Fibroblast of lung (primary cell): ENCODE measurements at places on chromosomes 12 and 14.
A peak's percentile ranks its signal among the peaks of the same experiment; 100 is the strongest.

DNA sequence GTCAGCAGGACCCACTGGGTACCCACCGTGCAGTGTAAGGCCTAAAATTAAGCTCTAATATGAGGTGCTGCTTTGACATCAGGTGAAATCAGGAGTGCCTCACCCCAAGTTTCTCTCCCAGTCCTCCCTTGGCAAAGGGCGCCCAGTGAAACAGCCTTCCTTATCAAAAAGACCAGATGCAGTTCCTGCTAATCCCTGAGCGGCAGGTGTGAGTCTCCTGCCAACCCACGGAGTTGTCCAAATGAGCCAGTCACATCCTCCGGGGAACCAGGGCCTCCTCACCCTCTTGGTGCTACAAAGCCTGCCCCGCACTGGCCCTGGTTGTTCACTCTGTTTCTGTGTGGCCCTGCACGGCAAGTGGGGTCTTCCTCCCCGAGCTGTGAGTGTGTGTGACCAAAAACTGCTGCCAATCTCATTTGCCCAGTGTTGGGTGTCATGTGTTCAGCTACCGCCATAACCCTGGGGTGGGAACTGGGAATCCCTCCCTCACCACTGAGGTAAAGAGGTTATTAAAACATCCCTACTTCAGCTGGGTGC lies 20.2 kb upstream of the P2RX4 start:
- H3K4me3 ChIP-seq = no peak overlapping the region
- peaks cover 18% of the 10 kb centered on the region for H3K4me1 ChIP-seq
- peak overlapping the region; percentile 55 for H3K27ac ChIP-seq
- DNase-seq = no peak
- H3K36me3 ChIP-seq = no peaks in the 10 kb centered on the region

DNA sequence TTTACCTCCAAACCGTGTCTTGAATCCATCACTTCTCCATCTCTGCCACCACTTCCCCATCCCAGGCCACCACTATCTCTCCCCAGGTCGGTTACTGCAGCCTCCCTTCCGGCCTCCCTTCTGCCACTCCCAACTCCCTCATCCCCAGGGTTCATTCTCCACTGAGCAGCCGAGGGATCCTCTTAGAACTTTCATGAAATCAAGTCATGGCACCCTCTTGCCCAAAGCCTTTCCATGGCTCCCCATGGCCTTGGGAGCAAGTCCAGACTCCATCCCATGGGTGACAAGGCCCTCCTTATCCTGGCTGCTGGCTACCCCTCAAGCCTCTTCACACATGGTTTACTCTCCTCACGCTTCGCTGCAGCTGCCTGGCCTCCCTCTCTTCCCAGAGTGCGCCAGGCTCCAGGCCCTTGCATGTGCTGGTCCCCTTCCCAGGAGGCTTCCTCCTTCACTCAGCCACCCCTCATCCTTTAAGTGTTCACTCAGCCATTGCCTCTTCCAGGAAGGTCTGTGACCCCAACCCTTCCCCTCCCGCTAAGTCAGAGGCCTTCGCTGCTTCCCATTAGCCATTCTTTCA lies 17.9 kb upstream of the SH2B3 start:
- H3K4me1 ChIP-seq = no peaks in the 10 kb centered on the region
- no peaks in the 10 kb centered on the region for H3K36me3 ChIP-seq
- no peak for DNase-seq
- H3K4me3 ChIP-seq = no peak overlapping the region
- H3K27me3 ChIP-seq = peaks cover 2% of the 10 kb centered on the region

DNA sequence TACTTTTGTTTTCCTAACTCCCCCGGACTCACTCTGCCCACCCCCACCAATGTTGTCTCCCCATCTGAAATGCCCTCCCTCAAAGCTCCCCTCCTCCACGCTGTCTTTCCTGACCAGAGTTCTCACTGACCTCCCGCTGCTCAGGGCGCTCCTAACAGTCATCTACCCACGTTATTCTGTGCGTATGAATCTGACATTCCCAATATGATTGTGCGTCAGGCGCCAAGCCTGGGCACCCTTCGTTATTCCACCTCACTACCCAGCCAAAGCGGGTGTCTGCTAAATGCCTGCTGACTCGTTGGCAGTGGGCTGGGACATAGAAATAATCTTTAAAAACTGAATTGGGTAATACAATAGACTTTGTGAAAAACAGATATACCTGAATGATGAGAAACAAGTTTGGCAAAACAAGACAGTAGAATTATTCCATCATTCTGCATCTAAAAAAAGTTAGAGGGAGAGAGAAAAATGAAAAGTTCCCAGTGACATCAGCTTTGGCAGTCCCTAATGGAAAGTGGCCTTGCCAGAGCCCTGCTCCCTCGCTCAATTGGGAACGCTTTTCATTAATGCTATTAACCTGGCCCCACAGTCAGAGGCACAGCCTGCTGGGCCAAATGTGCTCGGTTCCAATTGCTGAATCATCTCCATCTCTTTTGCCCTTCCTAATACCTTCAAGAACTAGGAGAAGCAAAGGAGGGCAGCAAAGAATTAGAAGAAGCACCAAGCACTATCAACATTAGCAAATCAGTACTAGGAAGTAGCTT lies 74.0 kb upstream of the PLXNC1 start:
- H3K4me1 ChIP-seq = no peaks in the 10 kb centered on the region
- no peak overlapping the region for H3K27ac ChIP-seq
- H3K27me3 ChIP-seq = no peaks in the 10 kb centered on the region
- no peaks in the 10 kb centered on the region for H3K36me3 ChIP-seq
- no peak overlapping the region for H3K4me3 ChIP-seq

GRCh38 chr12:18496156-18496555 lies 234.8 kb downstream of the PIK3C2G start:
- H3K4me1 ChIP-seq = peaks cover 7% of the 10 kb centered on the region
- H3K36me3 ChIP-seq = no peaks in the 10 kb centered on the region
- H3K4me3 ChIP-seq = no peak overlapping the region
- no peak overlapping the region for H3K27ac ChIP-seq
- H3K27me3 ChIP-seq = no peaks in the 10 kb centered on the region

- H3K27me3 ChIP-seq = no peaks in the 10 kb centered on the region
- no peaks in the 10 kb centered on the region for H3K36me3 ChIP-seq
- DNase-seq = peak; percentile 64
- H3K4me3 ChIP-seq = no peak overlapping the region
- H3K27ac ChIP-seq = no peak overlapping the region
- H3K4me1 ChIP-seq = no peaks in the 10 kb centered on the region
Observed at GRCh38 chr12:89874146-89874545, 165.5 kb upstream of the ATP2B1 start.

- no peaks in the 10 kb centered on the region for H3K27me3 ChIP-seq
- H3K4me3 ChIP-seq = no peak overlapping the region
- H3K4me1 ChIP-seq = peaks cover 2% of the 10 kb centered on the region
- no peak overlapping the region for H3K27ac ChIP-seq
- H3K36me3 ChIP-seq = no peaks in the 10 kb centered on the region
Observed at GRCh38 chr12:104858611-104859543, 99.2 kb downstream of the SLC41A2 start.

DNA sequence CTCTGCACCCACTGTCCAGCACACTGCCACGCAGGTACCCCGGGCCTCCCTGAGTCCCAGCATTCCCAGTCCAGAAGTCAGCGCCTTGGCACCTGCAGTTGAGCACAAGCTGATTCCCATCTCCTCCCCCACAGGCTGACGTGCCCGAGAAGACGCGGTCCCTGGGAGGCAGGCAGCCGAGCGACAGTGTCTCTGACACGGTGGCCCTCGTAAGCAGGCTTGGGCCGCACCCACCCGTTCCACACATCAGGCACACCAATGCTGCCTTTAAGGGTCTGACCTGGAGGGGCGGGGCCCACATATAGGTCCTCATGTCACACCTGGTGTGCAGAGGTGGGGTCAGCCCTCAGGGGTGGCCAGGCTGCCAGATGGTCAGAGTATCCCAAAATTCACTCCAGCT lies 18.4 kb upstream of the TEX22 start:
- H3K27me3 ChIP-seq = no peaks in the 10 kb centered on the region
- DNase-seq = no peak
- H3K27ac ChIP-seq = no peak overlapping the region
- H3K36me3 ChIP-seq = peaks cover 3% of the 10 kb centered on the region
- no peak overlapping the region for H3K4me3 ChIP-seq

DNA sequence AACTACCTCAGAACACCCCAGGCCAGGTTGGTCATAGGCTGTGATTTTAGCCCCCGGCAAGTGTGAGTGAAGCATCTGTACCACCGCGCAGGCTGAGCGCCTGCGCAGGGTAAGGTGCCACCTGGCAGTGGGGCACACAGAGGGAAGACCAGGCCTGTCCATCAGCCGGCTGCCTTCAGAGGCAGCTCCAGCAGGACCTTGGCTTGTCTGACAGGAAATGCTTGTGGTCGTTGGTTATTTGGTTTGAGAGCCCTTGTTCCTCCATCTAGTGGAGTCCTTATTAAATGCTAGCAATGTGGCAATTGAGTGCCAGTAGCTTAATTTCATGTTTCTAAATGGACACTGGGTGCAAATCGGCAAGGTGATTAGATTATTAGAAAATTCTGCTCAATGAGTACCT lies 27.5 kb downstream of the SLC25A29 start:
- peaks cover 4% of the 10 kb centered on the region for H3K4me1 ChIP-seq
- no peak overlapping the region for H3K27ac ChIP-seq
- DNase-seq = peak; percentile 60
- no peaks in the 10 kb centered on the region for H3K36me3 ChIP-seq

DNA sequence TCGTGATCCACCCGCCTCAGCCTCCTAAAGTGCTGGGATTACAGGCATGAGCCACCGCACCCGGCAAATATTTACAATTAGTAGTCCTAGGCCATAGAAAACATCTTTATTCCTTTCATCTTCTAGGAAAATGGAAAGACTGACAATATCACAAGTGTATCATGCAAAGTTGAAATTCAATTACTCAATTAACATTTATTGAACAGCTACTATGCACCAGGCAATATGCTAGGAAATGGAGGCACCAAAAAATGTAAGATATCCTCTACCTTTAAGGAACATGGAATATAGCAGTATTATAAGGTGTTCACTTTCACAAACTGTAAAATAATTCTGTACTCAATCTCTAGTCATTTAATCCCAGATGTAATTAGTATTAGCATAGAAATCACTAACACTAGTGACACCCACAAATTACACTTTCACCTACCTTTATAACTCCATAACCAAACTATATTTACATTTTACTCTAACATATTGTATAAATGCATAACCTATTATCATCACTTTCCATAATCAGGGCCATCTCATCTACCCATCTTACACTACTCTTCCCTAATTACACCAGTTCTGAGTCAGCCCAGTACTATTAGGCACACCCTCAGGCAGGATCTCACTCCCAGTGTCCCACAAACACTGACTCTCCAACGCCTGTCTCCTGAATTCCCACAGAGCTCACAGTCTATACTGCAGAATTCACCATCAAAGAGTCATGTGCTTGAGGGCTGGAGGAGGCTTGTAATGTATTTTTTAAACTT lies 10.4 kb downstream of the CORO1C start:
- peak; percentile 74 for DNase-seq
- peaks cover 4% of the 10 kb centered on the region for H3K36me3 ChIP-seq
- peak overlapping the region; percentile 2 for H3K4me3 ChIP-seq
- H3K27ac ChIP-seq = peak overlapping the region; percentile 93
- H3K27me3 ChIP-seq = no peaks in the 10 kb centered on the region

DNA sequence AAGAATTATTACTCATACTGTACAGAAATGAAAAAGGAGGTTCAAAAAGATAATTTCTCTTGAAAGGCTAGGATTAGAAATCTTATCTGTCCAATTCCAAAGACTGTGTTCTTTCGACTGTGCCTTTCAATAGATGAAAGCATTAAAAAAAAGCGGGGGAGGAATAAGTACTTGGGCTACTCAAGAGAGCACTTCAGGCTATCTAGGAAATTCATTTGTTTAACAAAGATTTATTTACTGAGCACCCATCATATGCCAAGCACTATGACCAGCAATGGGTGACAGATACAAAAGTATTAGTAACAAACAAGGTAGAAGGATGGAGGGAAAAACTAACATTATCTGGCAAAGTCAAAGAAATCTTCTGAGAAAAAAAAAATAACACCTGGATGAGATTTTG lies 37.4 kb downstream of the SENP1 start:
- H3K4me1 ChIP-seq = no peaks in the 10 kb centered on the region
- no peaks in the 10 kb centered on the region for H3K27me3 ChIP-seq
- no peak for DNase-seq
- peaks cover 1% of the 10 kb centered on the region for H3K36me3 ChIP-seq
- H3K27ac ChIP-seq = no peak overlapping the region

DNA sequence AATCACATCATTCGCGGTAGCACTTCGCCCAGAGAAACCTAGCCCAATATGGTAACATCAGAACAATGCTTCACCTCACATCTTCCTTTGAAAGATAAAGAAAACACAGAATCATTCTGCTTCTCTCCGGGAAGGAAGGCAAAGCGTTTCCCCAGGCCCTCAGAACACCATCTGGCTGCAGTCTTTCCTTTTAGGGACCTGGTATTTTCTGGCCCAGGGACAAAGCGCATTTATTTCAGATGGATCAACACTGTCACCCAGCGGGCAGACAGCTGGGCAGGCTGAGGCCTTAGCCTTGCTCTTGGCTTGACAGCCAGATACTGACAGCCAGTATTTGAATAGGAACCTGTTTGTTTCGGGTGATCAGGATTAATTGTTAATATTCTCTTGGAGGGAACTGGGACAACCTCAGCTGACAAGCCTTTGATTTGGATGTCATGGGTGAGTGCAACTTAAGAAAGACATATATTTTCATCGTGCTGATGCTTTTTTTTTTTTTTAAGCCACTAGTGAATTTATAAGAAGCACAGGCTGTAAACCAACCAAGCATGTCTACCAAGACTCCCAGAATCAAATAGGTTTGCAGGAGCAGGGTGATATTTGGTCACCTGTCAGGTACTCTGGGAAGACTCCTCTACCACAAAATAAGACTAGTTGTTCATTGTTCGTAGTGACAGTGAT lies 118.9 kb downstream of the VEZT start:
- H3K27ac ChIP-seq = peak overlapping the region; percentile 0
- peak; percentile 91 for DNase-seq
- no peaks in the 10 kb centered on the region for H3K27me3 ChIP-seq

GRCh38 chr14:78358591-78358990 lies 188.4 kb downstream of the NRXN3 start:
- no peaks in the 10 kb centered on the region for H3K27me3 ChIP-seq
- H3K4me3 ChIP-seq = no peak overlapping the region
- no peaks in the 10 kb centered on the region for H3K36me3 ChIP-seq
- H3K4me1 ChIP-seq = no peaks in the 10 kb centered on the region
- no peak overlapping the region for H3K27ac ChIP-seq
- DNase-seq = no peak

DNA sequence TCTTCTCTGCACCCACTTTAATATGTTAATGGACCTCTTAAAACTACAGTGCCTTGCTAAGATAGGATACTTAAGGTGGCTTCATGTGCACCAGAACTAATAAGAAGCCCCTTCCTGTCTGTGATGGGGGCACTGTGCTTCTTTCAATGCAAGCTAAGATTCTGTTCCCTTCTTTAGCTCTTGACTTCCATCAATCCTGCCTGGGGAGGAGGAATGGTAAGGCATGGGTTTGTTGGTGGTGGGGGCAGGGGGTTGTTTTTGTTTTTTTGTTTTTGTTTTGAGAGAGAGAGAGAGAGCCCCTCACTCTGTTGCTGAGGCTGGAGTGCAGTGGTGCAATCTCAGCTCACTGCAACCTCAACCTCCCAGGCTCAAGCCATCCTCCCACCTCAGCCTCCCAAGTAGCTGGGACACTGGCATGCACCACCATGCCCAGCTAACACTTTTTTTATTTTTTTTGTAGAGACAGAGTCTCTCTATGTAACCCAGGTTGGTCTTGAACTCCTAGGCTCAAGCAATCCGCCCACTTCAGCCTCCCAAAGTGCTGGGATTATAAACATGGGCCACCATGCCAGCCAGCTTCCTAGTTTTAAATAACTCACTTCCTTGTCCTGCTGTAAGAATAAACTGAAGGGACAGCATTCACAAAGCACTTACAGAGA lies 4.5 kb upstream of the KRT3 start:
- H3K36me3 ChIP-seq = no peaks in the 10 kb centered on the region
- H3K4me1 ChIP-seq = no peaks in the 10 kb centered on the region
- H3K27ac ChIP-seq = no peak overlapping the region

GRCh38 chr14:29865299-29865698 lies 62.3 kb downstream of the PRKD1 start:
- H3K4me3 ChIP-seq = no peak overlapping the region
- DNase-seq = no peak
- H3K4me1 ChIP-seq = no peaks in the 10 kb centered on the region
- no peaks in the 10 kb centered on the region for H3K36me3 ChIP-seq
